Left ventricle myocardium inferior (tissue), 1 donor: ENCODE measurements at places on chromosomes 6 and 20. TPM values are rescaled to one million over a fixed set of nuclear protein-coding genes. Genes with fewer than 3 reads are reported as not detected.

- peak; percentile 52 for DNase-seq
These were observed 330.9 kb upstream of the CDH4 start for GRCh38 chr20:60921022-60921622.

DNA sequence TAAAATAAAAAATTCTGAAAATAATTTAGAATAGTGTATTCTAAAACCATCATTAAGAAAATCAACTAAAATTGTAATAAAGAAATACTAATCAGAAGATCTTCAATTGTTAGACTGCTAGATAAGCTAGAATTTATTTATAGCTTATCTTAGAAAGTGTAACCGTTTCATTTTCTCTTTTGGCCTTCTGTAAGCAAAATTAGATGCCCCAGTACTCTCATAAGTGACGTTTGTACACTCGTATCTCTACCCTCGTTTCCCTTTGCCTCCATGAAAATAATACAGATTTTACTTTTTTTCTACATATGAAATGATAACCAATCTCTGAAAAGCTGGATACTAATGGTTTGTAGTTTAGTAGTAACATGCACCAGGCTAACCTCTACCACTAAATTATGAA, 19.8 kb downstream of the DSE start:
- no peak for DNase-seq

DNA sequence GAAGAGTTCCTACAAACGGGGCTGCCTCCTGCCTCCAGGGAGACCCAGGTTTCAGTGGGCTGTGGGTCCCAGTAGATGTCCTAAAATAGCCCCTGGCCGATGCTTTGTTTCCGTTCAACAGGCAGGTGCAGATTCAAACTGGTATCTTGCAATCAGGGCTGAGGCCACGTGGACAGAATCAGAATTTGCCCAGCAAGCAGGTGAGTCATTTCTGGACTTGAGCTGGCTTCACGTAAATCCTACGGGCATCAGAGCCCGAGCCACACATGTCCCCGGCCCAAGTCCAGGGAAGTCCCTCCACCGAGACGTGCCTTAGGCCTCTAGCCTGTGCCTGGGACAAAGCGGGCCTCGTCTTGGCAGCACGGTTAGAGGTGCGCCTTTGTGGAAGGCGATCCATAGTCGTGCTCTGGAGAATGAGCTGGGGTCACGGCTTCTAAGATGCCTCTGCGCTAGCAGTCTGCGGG, 101.6 kb upstream of the FRMD1 start:
- DNase-seq: no peak

The RIPPLY2 gene
- not detected for total RNA-seq

The BEND6 gene
- total RNA-seq: 0.38 TPM

- no peak for DNase-seq
These were observed 2.5 kb downstream of the HDDC2 start for GRCh38 chr6:125299257-125299656.

The FOXC1 gene
- total RNA-seq: 7.1 TPM

DNA sequence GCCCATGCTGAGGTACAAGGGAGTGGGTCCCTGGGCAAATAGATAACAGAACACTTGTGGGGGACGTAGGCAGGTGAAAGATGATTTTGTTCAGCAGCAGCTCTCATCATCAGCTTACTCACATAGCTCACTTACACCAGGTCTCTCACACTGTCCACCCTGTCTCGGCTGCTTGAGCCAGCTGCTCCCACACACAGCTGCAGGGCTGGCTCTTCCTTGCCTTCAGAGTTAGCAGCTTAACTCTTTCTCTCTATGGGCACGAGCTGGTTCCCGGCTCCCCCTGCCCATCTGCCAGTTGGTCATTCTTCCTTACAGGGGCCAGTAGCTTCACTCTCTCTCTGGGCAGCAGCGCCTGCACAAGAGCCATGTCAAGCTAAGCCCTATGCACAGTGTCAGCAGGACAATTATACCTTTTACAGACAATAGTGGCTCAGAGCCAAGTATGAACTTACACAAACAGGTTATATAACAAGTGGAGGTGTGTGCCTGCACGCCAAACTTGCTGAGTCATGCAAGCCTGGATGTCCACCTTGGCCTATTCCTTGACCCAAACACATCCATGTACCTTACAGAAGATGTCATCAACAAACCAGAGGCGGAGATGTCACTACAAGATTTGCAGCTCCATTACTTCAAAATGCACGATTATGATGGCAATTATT, 18.7 kb downstream of the ZNF391 start:
- no peak for DNase-seq

GRCh38 chr6:27768556-27768955, 143.6 kb downstream of the OR2B2 start:
- DNase-seq: no peak

The DEFB132 gene
- not detected for total RNA-seq

- DNase-seq: no peak
These were observed 76.6 kb upstream of the TOX2 start for GRCh38 chr20:43837856-43838702.

The SUPT3H gene
- 2.6 TPM for total RNA-seq

The UBE2J1 gene
- total RNA-seq: 13.1 TPM

DNA sequence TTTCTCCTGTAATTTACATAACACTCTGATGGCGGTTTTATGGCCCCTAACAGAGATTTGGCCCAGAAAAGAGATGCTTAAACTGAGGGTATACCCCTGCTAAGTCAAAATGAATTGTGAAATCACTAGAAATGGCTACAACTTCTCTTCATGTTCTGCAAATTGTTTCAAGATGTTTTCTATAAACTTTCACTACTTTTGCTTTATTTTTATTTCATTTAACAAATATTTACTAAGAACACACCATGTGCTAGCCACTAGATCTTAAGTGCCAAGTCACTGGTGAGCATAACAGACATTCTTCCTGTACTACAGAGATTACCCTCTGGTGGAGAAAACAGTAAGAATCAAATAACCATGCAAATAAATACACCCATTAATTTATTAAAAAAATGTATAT, 87.6 kb downstream of the KCNQ5 start:
- DNase-seq: no peak

DNA sequence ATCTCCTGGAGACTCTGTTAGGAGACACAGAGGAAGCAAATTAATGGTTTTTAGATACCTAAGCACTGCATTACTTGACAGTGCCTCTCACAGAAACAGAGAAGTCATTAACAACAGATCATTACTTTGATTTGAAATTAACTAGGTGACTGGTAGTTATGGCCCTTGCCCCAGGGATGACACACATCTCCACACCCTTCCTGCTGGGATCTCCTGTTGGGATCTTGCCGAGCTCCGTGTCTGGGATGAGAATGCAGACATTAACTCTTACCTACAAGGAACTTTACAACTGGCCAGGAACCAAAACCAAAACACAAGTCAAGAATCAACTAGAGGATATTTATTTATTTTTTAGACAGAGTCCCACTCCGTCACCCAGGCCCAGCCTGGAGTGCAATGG, 2.2 kb upstream of the PRELID3B start:
- no peak for DNase-seq

- DNase-seq: no peak
These were observed 73.9 kb downstream of the DHX35 start for GRCh38 chr20:39036011-39036410.

- no peak for DNase-seq
These were observed 717.8 kb downstream of the EPM2A start for GRCh38 chr6:145017516-145017915.

DNA sequence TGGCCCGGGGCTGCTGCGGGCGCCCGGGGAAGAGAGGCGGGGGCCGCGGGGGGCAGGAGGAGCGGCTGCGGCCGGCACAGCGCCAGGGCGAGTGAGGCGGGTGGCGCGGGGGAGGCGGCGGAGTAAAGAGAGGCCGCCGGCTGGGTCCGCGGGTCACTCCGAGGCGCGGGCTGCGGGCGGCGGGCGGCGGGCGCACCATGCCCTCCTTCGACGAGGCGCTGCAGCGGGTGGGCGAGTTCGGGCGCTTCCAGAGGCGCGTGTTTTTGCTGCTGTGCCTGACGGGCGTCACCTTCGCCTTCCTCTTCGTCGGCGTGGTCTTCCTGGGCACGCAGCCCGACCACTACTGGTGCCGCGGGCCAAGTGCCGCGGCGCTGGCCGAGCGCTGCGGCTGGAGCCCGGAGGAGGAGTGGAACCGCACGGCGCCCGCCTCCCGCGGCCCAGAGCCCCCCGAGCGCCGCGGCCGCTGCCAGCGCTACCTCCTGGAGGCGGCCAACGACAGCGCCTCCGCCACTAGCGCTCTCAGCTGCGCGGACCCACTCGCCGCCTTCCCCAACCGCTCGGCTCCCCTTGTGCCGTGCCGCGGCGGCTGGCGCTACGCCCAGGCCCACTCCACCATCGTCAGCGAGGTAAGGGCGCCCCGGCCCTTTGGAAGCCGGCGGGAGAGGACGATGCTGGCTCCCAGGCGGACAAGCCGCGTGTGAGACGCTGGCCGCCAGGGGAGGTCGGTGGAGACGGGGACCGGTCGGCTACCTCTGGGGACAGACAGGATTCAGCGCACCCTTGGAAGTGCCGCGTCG, at the start of gene SLC22A3:
Gene SLC22A3, plus strand, starts transcription at position 156 of the 797 bp plus-strand sequence. Its CDS starts 42 bp downstream, at position 198.
- DNase-seq: peak; percentile 48

The TXNDC5 gene
- total RNA-seq: 48.2 TPM

The LINC00237 gene
- total RNA-seq: not detected

DNA sequence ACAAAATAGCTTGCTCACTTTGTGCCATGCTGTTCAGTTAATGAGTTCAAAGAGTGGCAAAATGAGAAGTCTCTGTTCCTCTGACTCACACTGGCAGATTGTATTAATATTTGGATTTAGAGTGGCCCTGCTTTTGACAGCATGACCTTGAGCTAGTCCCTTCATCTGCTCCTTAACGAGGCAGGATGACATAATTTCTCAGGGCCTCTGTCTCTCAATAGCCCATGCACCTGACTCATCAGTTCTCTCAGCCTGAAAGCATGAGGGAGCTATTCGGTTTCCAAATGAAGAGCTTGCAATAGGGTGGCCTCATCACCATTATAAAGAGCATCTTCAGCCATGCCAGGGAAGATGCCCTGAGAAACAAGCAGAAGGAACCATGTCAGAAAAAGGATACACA, 38.2 kb downstream of the CAP2 start:
- no peak for DNase-seq

The HEY2 gene
- total RNA-seq: 25.6 TPM

DNA sequence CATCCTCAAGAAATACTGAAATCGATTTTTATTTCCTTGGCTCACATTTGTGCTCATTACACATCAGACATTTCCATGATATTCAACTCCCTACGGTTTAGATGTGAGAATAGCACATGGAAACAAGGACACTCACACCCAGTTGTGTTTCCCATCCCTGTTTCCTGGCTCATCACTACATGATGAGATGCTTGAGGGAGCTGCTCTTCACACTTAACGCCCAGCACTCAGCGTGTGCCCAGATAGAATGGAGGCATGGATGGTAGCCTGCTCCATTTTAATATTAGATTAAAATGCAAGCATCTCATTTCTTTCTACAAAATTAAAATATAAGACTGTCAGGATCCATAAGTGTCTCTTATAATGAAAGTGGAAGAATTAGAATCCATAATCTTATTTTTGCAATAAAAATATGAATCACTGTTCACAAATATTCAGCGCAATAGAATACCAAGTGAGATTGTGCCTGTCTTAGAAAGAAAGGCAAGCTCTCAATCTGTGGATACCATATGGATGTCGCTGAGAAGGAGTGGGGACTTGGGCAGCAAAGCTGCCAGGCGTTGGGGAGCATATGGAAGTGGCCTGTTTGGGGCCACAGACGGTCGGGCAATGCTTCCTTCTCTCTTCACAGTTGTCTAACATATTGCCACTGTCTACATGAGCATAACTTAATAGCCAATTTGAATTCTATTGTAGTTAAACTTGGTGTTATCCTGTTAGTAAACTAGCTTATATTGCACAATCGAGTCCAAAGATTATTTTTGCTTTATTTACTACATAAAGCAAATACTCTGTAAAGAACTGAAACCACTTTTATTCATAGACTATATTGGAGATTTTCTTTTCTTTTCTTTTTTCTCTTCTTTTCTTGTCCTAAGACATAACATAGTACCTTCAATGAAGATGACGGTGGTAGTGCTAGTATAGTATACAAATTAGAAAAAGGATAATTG, 206.8 kb upstream of the QKI start:
- no peak for DNase-seq

The CTAGE9 gene
- not detected for total RNA-seq

GRCh38 chr6:79646561-79646960, 15.4 kb downstream of the SH3BGRL2 start:
- no peak for DNase-seq

DNA sequence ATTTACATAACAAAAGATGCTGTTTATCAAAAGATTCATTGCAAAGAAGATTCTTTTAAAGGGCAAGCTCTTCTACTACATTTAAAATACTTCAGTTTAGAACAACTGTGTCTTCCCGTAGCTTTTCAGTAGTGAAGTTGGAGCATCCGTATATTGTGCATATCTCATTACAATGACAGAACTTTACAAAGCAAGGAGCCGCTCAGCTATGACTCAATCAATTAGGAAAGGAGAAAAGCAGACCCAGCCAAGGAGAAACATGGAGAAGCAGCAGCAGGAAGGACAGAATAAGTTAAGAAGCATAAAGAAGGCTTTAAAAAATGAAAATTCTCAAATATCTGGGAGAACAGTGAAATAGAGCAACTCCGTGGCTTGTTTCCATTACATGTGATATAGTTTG, 132.6 kb upstream of the SMLR1 start:
- DNase-seq: no peak

GRCh38 chr20:24016607-24017457, 28.3 kb upstream of the GGTLC1 start:
- DNase-seq: no peak

The EPHA7 gene
- total RNA-seq: 12.5 TPM

- no peak for DNase-seq
These were observed 58.2 kb upstream of the IL20RA start for GRCh38 chr6:137102851-137103492.

DNA sequence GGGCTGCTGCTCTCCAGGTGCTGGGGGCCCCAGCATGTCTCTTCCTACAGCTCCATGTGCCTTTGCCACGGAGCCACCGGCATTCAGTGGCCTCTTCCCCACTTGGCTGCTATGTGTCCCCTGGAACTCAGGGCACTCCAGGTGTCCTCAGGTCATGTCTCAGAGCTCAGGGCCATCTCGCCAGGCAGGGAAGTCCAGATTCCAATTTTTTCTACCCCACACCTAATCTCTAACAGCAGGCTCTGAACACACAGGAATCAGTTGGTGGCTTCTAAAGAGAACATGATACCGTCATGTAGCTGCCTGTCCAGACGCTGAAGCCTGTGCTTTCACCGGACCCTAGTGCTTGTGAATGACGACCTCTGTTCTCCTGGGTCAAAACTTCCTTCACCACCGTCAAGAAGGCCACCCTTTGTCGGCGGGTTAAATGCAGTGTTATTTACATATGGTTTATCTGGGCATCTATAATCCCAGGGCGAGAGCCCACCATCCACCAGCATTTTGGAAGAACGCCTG, 4.2 kb upstream of the SLCO4A1 start:
- DNase-seq: no peak

The SAMD5 gene
- total RNA-seq: 0.33 TPM

DNA sequence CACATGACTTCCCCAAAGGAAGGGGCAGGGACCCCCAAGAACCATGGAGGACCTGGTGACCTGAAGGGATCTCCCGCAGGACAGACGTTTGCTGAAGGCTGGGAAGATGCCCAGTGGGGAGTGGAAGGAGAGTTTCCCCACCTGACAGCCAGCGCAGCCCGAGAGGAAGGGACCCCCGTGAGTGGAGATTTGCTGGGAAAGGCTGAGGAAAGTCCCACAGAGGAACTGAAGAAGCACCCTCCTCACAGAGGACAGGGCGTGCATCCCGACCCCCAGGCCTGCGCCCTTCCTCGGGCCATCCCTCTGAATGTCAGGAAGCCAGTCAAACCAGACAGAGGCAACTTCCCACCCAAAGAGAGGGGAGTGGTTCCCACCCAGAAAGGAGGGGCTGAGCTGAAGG, 29.6 kb upstream of the AAR2 start:
- DNase-seq: no peak
